ENCODE measurements at places on chromosomes 16 and 17. TPM values are rescaled to one million over a fixed set of nuclear protein-coding genes. Genes with fewer than 3 reads are reported as not detected.

The RANGRF gene
- total RNA-seq, result 20.3 TPM

The HOXB8 gene
- total RNA-seq, result 1.9 TPM

The RASL10B gene
- 1.3 TPM for total RNA-seq

- H3K27ac ChIP-seq, result no peak overlapping the region
- DNase-seq, result no peak
- H3K36me3 ChIP-seq, result no peaks in the 10 kb centered on the region
- no peak overlapping the region for H3K4me3 ChIP-seq
- H3K4me1 ChIP-seq, result no peaks in the 10 kb centered on the region
These were observed 15.4 kb downstream of the NECAB2 start for GRCh38 chr16:83983491-83983890.

DNA sequence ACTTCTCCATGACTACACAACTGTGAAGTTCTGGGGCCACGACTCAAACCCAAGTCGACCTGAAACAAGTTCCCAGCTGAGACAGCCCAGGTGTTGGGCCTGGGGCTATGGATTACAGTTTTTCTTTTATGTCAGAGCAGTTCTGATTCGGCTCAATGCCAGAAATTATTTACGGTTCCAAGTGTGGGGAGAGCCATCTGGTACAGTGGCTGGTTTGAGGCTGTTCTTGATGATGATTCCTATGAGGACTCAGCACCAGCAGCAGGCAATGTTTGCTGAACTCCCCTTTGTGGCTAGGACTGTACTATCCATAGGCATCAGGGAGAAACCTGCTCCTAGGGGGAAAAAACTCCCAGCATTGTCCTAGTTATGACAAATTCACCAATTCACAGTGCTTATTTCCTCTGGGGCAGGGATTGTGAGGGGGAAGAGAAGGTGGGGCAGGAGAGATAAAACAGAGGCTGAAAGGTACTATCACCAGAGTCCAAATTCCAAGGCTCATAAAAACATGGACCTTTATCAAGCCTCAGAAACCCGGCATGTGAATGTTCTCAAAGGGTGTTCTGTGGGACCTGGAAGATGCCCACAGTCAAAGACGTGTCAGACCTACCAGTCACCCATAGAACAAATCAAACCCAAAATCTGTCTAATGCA, 18.2 kb upstream of the CMTM4 start:
- H3K27ac ChIP-seq, result no peak overlapping the region
- H3K4me3 ChIP-seq, result no peak overlapping the region
- H3K4me1 ChIP-seq, result no peaks in the 10 kb centered on the region
- DNase-seq, result no peak
- H3K36me3 ChIP-seq, result peaks cover 2% of the 10 kb centered on the region

DNA sequence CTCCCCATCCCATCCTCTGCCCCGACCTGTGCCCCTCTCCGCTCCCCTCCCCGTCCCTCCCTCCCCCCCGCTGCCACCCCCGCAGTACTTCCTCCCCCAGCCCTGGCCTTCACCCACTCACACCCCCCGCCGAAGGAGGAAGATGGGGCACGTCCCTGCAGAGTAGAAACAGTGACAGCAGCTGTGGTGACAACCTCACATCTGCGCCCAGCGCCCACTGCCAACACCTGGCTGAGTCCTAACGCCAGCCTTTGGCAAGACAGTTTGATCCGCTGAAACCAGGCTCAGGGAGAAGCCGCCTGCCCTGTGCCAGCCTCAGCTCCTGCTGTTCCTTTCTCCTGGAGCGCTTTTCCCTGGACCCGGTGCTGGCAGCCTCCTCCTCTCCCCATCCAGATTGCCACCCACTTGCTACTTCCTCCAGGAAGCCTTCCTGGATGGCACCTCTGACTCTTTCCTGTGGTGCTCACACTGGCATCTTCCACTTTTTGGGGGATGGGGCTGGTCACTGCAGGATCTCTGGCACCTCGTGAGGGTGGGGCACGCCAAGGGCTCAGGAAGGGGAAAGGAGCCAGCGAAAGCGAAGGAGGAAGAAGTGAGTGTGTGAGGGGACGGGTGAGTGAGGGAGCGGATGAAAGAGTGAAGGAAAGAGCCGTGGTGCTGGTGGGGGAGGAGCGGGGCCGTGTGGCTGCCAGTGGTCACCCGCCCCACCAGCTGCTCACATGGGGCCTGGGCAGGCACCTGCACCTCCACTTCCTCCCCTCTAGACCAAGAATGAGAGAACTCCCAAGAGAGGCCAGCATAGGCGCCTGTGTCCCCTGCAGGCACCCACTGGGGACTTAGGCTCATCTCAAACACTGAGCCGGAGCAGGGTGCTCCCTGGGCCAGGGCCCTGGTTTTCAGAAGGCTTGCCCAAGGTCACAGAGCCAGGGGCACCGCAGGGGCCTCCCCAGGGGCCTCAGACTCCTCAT, 27.0 kb downstream of the ZFPM1 start:
- no peak overlapping the region for H3K4me3 ChIP-seq
- H3K4me1 ChIP-seq, result no peaks in the 10 kb centered on the region
- no peaks in the 10 kb centered on the region for H3K36me3 ChIP-seq

The NPIPA5 gene
- 14.8 TPM for total RNA-seq

The NACA2 gene
- total RNA-seq, result not detected
